ENCODE measurements at places on chromosomes 1 and 21.
A peak's percentile ranks its signal among the peaks of the same experiment; 100 is the strongest.

- no peak for DNase-seq
Observed at GRCh38 chr1:43600033-43601020, 49.6 kb upstream of the KDM4A start.

DNA sequence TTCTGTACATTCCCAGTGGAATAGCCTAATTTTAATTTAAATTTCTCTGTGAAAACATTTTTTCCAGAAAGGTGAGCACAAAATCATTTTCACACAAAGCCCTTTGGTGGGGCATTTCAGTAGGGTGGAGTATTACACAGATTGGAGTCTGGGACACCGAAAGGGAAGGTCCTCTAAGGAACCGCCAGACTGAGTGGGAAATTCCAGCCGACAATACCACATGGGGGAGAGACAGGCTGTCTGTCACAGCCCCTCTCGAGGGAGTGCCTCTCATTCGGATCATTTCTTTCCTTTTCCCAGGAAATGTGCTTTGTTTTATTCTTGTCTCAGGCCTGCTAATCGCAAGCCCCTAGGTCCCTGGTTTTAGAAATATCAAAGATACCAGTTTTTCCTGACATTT is 150.6 kb upstream of the HOOK1 start:
- DNase-seq, result no peak

GRCh38 chr1:203214871-203215270 is 14.6 kb downstream of the CHIT1 start:
- DNase-seq, result no peak

DNA sequence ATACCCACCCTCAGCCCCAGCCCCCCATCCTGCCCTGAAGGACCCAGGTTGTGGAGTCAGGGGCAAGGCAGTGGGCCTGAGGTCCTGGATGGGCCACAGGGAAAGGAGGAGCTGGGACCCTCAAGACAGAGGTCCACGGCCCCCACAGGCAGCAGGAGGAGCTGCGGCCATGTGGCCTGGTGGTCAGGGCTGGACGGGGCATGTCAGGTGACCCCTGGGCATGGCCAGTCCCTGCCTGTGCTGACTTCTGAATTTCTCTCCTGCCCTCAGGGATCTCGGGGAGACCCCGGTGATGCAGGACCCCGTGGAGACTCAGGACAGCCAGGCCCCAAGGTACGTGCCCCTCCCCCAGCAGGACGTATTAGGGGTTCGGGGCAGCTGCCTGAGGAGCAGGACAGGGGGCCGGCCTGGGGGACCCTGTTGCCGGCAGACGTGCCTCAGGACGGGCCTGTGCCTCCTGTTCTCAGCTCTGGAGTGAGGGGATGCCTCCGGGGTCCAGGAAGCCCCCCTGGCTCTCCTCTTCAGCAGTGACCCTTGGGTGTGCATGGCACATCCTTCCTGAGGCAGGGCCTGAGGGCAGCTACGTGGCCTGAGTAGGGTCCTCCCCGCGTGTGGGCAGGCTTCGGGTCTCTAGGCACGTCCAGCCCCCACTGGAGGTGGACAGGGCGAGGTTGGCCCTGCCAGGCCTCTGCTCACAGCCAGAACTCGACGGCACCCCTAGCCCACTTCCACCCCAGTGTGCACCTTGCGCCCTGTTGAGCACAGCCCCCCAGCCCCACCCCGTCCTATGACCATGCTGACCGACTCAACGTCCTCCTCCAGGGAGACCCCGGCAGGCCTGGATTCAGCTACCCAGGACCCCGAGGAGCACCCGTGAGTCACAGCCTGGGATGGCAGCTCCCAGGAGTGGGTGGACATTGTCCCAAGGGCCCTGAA is 23.6 kb downstream of the COL6A2 start:
- DNase-seq, result no peak

DNA sequence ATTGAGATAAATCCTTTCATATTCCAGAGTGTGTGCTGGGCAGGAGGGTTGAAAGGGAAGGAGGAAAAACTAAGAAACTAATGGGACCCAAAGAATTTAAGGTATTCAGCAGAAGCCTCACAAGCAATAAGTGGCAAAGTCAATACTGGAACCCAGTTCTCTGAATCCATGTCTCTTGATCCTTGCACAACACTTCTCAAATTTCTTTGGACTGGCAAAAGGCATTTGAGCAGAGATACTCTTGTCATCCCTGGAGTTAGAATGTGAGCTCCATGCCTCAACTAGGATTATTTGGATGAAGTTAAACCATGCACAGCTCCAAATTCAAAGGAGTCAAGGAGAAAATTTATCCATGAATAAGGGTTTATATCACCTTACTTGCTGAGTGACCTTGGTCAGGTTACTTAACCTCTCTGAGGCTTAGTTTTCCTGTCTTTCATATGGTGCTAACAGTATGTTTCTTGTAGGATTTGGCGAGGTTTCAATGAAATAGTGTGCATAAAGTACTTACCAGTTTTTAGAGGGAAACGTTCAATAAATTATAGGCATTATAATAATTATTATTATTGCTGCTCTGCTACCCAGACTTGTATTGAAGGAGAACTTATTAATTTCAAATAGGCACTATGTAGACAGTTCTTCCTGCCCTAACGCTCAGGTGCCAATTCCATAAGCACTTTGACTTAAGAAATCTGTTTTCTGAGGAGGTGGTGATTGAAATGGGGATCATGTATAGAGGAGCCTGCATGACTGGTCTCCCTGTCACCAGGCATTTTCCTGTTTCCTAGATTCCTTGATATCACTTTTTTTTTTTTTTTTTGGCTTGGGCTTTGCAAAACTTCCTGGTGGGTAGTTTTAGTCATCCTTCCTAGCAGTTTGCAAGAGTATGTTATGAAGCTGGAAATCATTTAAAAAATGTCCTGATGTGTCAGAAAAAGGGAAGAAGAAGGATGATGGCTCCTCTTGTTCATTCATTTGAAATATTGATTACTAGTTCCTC is 125.0 kb upstream of the JUN start:
- peak; percentile 93 for DNase-seq

DNA sequence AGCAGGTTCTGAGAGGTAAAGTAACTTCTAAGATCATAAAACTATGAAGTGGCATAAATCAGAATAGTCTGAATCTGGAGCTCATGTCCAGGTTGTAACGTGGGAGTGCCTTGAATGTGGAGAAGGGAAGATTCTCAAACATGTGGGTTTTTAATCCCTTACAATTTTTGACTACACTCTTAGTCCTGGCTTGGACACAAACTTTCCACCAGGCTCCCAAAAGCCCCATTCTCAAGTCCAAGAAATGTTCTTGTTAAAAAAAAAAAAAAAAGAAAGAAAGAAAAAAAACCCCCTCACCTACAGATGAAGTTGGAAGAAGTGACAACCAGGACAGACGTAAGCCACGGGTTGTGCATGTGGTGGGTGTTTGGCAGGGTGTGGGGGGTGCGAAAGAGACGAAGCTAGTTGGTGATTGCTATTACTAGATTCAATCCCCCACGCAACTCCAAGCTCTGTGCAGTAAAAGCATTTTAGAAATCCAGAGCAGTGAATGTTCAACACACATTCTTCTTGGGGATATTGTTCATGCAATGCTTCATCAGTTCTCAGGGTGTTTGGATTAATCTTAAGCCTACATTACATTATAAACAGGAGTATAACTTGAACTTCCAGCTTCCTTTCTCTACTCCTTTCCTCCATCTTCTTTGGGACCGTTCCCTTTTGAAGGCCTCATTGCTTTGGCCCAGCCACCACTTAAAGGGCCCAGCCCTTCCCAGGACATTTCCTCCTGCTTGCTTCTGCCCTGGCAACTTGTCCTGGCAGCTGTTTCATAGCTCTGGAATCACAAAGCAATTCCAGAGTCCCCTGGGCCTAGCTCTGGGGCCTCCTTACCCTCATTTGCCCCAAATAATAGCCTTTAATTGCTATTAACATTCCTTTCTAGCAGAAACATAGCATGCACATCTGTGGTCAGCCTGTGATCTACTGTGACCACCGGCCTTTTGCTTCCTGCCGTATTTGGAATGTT is 41.8 kb downstream of the PHC2 start:
- DNase-seq, result no peak

DNA sequence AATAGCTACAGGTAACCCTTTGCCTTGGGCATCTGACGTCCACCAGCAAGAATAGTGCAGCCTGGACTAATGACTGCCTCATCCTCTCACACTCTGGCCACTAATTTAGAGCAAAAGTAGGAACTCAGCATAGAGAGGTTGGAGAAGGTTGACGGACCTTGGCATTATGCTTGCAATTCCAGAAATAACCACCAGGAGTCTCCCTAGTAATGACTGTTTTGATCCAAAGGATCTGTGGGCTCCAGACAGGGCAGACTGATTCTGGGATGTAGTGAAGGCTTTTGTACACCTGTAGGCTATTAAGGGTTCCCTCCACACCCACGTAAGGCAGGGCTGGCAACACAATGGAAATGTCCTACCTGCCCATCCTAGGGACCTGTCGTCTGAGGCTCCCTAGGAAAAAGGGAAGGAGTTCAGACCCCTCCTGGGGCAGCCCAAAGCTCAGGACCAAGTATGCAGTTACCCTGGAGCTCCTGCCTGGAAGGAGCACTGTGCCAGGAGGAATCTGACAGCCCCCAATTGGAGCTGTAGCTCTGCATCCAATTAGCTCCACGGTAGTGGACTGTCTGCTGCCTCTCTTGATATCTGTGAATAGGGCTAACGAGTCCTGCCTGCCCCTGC is 91.0 kb upstream of the TMEM51 start:
- no peak for DNase-seq

DNA sequence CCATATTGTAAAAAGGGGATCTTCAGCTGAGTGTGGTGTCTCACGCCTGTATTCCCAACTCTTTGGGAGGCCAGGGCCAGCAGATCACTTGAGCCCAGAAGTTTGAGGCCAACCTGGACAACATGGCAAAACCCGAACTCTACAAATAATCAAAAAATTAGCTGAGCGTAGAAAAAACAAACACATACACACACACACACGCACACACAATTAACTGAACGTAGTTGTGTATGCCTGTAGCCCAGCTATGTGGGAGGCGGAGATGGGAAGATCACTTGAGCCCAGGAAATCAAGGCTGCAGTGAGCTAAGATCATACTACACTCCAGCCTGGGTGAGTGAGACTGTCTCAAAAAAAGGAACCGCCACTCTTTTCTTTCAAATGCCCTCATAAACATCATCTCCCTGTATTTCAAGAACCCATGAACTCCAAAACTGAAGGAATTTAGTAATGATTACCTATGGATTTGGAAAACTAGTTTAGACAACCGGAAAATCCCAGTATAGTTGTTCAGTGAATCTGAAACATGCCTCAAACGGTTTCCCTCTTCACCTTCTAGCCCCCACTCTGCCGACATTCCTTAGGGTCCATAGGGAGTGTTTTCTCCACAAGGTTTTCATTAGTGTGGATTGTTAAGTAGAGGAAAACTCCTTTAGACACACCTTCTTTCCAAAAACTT is 4.5 kb downstream of the TXNIP start:
- no peak for DNase-seq

DNA sequence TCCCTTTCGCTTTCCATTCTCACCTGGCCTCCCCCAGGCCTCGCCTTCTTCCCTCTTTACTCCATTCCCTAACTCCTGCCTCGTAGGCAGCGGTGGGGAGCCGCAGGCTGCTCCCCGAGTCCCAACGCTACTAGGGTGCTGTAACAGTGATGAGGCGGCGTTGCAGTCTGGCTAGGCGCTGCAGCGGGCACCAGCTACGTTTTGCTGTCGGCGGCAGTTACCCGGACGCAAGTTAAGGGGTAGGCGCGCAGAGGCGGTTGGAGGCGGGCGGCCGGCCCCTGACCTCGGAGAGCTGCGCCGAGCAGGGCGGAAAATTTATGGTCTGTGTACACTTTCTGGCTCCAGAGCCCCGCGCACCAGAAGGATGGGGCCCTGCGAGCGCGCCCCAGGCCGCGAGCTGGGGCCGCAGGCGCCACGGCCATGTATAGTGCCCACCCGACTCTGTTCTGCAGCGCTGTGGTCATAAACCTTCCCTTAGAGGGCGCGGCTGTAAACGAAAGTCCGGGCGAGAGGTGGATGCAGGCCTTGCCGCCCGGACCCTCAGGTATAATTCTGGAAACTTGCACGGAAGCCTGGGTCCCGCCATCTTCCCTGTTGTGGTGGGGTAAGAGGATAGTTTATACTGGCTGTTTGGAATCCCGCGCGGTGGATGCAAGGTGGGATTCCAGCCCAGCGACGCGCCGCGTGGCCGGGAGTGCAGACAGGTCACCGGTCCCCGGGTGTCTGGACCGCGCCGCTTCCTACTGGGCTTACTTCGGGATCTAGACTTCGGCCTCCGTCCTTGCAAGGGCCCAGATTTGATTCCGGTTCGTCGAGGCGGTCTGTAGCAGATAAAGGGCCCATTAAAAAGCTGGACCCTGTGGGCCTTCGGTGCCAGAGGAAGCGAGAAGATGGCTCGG is 15.0 kb downstream of the HLX start:
- DNase-seq, result no peak

GRCh38 chr1:117596023-117596720 is 9.7 kb upstream of the TENT5C start:
- no peak for DNase-seq

- peak; percentile 80 for DNase-seq
Observed at GRCh38 chr1:60911966-60912697, 170.2 kb upstream of the NFIA start.

GRCh38 chr1:23102289-23102688 is 66.4 kb downstream of the LUZP1 start:
- DNase-seq, result peak; percentile 82

- DNase-seq, result peak; percentile 76
Observed at GRCh38 chr1:228937851-228938536, 202.7 kb downstream of the RHOU start.

DNA sequence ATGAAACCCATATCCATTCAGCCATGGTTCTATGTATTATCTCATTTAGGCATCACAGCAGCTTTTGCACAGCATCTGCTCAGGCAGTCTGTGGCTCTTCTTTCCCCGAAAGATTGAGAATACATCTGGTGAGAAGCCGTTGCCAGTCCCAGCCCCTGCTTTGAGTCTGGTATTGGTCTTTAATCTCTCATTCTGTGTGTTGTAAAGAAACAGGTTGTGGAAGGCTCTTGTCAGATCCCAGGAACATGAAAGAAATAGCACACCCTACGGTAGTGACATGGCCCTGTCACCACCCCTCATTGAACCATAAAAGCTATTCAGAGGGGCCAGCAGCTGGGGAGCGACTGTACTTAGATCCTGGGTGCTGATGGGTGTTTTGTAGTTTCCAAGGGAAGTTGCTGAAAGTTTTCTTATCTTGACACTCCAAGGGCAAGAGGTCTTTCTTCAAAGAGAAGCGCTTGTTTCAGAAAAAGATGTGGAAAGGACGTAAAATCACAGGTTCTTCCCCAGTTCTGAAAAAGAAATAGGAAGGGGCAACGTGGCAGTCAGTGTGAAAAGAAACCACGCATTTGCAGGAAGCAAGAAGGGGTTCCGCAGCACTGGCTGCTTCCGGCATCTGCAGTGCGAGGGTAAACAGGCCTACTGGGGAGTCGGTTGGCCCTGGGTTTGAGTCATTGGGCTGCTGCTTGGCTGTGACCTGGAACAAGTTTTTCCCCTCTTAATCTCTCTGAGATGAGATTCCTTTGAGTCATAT is 145.0 kb downstream of the DHRS3 start:
- DNase-seq, result no peak

GRCh38 chr21:21751286-21751685 is 753.1 kb downstream of the NCAM2 start:
- no peak for DNase-seq
